ENCODE measurements at places on chromosomes 5 and 9.

DNA sequence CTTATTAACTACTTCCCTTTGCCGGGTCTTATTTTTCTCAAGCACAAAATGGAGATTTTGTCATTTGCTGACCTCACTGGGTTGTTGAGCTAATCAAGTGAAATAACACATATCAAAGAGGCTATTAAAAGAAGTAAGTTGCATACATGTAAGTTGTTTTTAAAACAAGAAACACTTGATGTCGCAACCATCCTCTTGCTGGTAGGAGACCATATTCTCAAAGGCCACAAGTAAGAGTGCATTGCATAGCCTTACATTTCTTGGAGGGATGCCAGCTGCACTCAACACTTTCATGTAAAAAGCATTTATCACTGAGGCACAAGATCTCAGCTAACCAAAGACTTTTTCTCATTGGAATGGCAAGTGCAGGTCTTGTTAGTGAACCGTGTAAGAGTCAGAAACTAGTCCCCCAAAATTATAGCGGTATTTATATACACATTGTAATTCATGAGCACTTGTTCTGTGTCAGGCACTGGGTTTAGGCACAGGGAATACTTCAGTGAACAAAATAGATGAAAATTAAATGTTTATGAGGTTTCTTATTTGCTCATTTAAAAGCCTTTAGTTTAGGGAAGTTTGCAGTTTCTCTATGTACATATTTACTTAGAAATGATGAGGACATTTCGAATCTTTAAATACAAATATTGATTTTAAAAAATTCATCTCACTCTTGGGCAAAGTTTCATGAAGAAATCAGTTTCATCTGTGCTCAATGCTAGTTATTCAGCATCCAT, 72.0 kb downstream of the ZFAND5 start:
- DNase-seq, result no peak

DNA sequence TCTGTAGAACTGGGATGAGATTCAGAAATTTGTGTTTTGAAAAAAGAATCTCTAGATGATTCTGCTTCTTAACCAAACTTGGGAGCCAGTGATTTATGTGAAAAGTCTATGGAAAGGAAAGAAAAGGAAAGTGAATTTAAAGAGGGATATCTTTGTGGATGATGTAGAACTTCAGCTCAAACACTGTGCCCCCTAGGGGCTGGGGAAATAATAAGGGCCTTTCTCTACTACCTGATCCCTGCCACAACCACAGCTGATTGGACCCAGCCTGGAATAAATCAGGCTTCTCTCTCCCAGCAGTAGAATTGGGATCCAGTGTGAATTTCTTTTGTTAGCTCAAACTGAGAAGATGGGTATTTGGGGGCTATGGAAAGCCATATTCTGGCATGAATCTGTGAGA, 155.0 kb downstream of the PRELID2 start:
- no peak for DNase-seq

DNA sequence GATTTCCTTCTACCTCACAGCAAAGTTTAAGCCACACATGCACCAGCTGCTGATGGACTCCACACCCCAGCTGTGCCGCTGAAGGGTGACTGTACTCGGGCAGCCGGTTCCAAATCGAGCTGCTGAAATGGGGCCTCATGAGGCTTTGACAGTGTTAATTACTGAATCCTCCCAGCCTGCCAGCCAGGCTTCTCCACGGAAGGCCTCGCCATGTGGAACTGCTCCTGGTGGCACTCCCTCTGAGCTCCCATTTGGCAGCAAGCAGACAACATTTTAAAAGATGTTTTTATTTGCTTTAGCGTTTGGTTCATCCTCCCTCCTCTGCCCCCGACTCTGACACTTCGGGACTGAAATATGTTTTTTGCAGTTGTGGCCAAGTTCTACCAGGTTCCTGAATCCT, 479.4 kb upstream of the MPDZ start:
- DNase-seq, result no peak

DNA sequence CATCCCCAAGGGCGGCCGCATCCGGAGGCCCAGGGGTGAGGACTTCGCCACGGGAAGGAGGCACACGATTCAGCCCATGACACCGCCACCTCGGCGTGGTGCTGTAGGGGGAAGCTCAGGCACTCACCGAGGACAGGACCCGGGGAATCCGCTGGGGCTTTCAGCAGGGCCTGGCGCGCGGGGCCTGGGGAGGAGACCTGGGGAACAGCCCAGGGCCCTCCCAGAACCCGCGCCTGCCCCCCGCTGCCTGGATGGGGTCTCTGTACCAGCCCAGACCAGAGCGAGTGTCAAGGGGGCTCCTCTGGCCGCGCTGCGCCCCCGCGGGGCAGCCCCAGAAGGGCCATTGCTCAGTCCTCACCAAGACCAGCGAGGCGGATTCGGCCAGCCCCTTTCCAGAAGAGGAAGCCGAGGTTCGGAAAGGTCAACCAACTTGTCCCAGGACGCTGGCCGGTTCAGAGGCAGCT, 12.8 kb downstream of the COL23A1 start:
- DNase-seq, result no peak

- no peak for DNase-seq
Measured at GRCh38 chr9:114559830-114560513, 27.6 kb upstream of the ATP6V1G1 start.

DNA sequence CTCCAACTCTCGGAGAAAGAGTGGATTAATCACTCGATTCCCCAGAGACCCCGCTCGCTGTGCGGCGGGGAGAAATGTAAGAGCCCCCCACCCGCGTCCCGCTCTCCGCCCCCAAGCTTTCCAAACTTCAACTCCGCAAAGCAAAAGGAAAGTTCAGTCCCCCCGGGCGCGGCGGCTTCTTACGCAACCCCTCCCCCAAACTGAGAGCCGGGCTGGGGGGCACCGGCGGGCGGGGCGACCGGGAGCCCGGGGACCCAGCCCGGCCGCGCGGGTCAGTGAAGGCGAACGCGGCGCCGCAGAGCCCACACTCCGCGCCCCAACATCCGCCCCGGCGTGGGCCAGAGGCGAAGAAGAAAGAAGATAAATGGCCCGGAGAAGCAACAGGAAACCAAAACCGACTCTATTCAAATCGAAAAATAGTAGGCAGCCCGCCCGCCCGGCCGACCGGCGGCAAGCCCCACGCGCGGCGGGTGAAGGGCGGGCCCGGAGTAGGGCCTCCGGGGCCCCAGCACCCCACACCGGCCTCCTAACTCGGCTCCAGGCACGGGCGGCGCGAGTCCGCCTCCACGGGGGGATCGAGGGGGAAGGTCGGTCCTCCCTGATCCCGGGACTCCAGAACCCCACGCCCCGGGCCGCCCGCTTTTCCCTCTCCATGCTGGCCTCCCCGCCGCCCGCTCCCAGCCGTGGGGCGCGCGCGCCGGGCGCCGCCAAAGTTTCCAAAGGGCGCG, 720 bp downstream of the NOTCH1 start:
- peak; percentile 44 for DNase-seq

DNA sequence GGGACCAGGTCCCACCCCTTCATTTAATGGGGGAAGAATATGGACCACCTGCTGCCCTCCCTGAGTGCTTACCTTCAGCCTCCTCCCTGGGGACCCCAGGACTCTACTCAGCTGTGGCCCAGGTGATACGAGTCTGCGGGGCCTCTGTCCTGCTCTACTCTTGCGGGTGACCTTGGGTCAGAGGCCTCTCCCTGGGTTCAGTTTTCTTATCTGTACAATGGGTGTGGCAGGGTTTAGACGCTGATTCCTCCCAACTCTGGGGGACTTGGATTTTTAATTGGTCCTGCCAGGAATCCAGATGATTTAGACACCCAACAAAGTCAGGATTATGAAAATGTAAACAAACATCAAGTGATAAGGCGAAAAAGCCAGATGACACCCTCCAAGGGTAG, 25.0 kb downstream of the FAM163B start:
- no peak for DNase-seq

GRCh38 chr5:147349241-147349640, 114.4 kb downstream of the STK32A start:
- no peak for DNase-seq

- DNase-seq, result no peak
Measured at GRCh38 chr9:4640027-4640426, 22.1 kb upstream of the PLPP6 start.

DNA sequence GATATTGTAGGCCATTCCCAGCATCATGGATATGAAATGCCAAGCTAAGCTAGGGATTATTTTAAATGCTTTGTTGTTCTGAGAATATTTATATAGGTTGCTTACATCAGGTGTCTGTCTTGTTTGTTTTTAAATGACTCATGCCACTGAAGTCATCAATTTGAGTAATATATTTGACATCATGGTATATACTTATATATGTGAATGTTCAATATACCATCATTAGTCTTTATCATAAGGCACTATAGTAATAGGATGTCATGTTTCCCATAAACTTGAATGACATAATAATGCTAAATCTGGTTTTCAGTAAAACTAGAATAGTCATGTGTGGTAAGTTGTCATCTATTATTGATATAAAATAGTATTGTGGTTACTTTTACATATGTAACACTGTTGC, 13.1 kb downstream of the C9orf85 start:
- DNase-seq, result no peak

GRCh38 chr5:85920984-85921383, 696.8 kb upstream of the COX7C start:
- DNase-seq, result no peak

DNA sequence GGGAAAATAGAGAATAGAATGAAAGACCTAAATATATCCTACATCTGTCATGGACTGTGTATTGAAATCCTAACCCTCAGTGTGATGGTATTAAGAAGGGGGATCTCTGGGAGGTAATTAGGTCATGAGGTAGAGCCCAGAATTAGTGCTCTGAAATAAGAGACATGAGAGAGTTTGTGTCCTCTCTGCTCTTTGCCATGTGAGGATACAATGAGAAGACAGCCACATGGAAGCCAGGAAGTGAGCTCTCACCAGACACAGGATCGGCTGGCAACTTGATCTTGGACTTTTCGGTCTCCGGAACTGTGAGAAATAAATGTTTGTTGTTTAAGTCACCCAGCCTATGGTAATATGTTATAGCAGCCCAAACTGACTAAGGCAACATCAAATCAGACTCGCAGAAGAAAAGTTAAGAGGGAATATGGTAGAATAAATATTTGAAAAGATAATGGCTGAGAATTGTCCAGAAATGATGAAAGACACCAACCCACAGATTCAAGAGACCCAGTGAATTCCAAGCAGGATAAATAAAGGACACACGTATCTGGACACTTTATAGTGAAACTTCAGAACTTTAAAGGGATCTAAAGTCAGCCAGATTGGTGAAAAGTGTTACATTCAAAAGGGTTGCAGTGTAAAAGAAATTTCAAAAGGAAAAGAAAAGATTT, 12.7 kb upstream of the SLC36A1 start:
- no peak for DNase-seq

DNA sequence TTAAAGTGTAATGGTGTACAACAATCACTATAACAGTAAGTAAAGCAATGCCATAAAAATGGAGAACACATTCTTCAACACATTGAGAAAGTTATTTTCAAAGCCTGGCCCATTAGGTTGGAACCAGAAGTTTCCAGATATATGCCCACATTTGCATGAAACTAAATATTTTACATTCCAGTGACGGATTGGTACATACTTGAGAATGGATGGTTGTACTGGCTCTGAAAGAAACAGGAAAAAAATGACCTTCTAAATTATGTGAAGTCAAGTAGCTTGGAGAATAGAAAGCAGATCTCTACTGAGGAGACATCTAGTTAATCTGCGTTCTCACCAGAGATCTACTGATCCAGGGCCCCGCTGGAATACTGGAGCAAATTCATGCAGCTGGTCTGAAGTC, 1037.0 kb downstream of the NR2F1-AS1 start:
- DNase-seq, result no peak

- DNase-seq, result no peak
Measured at GRCh38 chr5:111262153-111262552, 38.0 kb downstream of the CAMK4 start.

DNA sequence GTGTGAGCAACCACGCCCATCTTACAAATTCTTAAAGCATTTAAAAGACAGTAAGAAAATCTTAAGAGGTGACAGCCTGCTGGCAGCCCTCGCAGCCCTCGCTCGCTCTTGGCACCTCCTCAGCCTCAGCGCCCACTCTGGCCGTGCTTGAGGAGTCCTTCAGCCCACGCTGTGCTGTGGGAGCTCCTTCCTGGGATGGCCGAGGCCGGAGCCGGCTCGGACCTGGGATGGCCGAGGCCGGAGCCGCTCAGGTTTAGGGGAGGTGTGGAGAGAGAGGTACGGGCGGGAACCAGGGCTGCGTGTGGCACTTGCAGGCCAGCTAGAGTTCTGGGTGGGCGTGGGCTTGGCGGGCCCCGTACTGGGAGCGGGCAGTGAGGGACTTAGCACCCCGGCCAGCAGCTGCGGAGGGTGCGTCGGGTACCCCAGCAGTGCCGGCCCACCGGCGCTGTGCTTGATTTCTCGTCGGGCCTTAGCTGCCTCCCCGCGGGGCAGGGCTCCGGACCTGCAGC, 9.3 kb upstream of the ECM2 start:
- no peak for DNase-seq

GRCh38 chr5:137342764-137343163, 156.4 kb downstream of the SPOCK1 start:
- no peak for DNase-seq

DNA sequence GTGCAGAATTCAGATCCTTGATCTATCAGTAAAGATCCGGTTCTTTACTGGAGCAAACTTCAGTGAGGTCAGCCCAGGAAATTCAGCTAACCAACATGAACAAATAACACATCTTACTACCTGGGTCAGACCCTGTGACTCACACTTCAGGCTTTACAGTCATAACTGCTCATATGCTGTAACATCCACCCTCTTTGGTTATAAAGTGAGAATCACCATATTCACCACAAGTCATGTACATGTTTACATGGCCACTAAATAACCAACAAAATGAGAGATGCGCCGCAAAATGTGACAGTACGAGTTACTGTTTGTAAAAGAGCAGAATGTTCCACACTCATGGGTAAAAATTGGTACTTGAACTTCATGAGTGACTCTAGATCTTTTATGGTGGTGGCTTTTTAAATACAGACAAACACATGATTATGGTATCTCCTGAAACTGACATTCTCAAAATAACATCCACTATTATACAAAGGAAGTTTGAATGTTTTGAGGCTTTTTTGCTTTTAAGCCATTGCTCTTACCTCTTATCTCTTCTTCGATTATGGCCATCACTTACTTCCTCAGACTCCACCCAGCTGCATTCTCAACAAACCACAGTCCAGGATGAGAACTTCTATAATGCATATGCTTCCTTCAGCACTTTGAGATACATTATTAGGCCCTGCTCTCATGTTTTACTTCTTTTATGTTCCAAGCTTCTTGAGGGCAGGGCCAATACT, 516.6 kb downstream of the RAB3C start:
- no peak for DNase-seq

DNA sequence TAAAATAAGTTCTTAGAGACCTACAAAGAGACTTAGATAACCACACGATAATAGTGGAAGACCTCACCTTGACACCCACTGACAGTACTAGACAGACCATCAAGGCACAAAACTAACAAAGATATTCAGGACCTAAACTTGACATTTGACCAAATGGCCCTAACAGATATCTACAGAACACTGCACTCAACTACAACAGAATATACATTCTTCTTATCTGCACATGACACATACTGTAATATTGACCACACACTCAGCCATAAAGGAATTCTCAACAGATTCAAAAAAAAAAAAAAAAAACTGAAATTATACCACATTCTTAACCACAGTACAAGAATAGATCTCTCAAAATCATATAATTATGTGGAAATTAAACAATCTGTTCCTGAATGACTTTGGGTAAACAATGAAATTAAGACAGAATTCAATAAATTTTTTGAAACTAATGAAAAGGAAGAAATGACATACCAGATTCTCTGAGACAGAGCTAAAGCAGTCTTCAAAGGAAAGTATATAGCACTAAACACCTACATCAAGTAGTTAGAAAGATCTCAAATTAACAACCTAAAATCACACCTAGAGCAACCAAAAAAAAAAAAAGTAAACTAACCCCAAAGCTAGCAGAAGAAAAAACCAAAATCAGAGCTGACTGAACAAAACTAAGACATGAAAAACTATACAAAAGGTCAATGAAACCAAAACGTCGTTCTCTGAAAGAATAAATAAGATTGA, 362.3 kb upstream of the POU5F2 start:
- DNase-seq, result no peak

All from stimulated activated CD8-positive, alpha-beta memory T cell treated with anti-CD3 and anti-CD28 coated beads, Interleukin-15, amount 100 ng/mL, for 24 hours (primary cell).